ENCODE measurements at places on chromosomes 6 and 20.

GRCh38 chr20:19210391-19211155 is 1.9 kb upstream of the SLC24A3 start:
- DNase-seq, result no peak

- DNase-seq, result no peak
Measured at GRCh38 chr20:38453941-38454340, 18.7 kb upstream of the RALGAPB start.

GRCh38 chr6:69795469-69796072 is 1.2 kb downstream of the LMBRD1 start:
- DNase-seq, result no peak

GRCh38 chr6:3520281-3521230 is 63.7 kb upstream of the SLC22A23 start:
- no peak for DNase-seq

GRCh38 chr6:52375780-52376556 is 14.0 kb downstream of the PAQR8 start:
- DNase-seq, result no peak

DNA sequence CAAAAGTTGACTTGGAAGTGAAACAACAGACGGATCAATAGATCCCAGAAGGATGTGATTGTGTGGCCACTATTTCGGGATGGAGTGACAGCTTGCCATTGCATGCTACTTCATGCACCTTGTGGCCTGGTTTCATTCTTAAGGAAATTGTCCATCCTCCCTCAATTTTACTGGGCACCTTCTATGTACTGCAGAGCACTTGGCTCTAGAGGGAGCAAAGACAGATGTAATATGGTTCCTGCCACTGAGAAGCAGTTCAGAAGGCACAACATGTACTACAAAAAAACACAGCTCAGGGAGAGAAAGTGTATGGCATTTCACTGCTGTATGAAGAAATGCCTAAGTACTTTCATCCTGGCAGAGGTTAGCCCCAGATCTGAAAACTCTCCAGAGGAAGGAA is 91.9 kb downstream of the FOXA2 start:
- no peak for DNase-seq

GRCh38 chr20:39691151-39691862 is 729.2 kb downstream of the DHX35 start:
- DNase-seq, result no peak

DNA sequence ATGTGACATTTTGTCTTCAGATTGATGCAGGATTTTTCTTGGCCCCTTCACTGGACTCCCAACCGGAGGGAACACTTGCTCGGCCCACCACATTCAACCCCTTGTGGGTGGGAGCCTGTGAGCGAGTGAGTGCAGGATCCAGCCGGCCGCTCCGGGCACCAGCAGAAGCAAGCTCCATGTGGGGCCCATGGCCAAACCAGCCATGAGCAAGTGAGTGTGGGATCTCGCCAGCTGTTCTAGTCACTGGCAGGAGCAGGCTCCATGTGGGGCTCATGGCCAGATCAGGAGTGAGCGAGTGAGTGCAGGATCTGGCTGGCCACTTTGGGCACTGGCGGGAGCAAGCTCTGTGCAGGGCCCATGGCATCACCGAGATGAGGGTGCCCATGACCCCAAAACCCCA is 42.6 kb downstream of the OSTM1 start:
- DNase-seq, result no peak

DNA sequence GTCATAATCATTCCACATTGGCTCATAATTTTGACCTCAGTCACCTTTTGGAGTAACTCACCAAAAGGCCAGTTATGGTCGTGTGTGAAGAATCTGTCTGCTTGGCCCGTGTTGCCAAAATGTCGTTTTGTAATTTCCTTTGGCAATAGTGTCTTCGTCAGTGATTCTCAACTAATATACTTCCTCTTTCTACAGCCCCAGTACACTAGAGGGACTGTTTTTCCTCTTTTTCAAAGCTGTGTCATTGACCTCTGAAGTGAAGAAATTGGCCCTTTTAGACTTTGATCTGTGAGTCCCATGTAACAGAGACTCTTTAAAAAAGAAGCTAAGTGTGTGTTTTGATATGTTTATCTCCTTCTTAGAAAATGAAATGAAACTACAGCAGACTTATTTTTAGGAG is 5.2 kb downstream of the FOXO3 start:
- DNase-seq, result no peak

DNA sequence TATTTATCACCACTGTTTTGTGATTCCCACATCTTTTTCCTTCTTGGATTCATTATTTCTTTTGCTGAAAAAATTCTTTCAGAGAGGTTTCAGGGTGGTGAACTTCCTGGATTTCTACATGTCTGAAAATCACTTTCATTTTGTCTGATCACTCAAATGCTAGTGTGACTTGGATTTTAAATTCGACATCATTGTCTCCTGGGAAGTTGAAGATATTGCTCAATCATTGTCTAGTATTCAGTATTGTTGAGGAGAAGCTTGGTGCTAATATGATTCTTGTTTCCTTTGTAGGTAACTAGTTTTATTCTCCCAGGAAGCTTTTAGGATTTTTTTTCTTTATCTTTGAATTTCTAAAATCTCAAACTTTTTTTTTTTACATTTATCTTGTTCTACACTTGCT is 45.0 kb downstream of the DNAH8 start:
- DNase-seq, result no peak

GRCh38 chr20:50636601-50637540 is 54.5 kb downstream of the RIPOR3 start:
- DNase-seq, result no peak

- no peak for DNase-seq
Measured at GRCh38 chr6:137475103-137475502, 19.1 kb downstream of the OLIG3 start.

- DNase-seq, result no peak
Measured at GRCh38 chr6:135412761-135413160, 84.8 kb downstream of the AHI1 start.

GRCh38 chr6:129312880-129313279 is 397.1 kb downstream of the ARHGAP18 start:
- DNase-seq, result no peak

GRCh38 chr6:139752086-139752485 is 377.6 kb upstream of the CITED2 start:
- no peak for DNase-seq

- no peak for DNase-seq
Measured at GRCh38 chr6:157438611-157439111, 57.7 kb downstream of the ZDHHC14 start.

GRCh38 chr6:72740135-72740534 is 118.3 kb downstream of the KCNQ5 start:
- no peak for DNase-seq

GRCh38 chr20:50877232-50877743 is 53.9 kb downstream of the ADNP start:
- no peak for DNase-seq

GRCh38 chr6:88168362-88168761 is 2.2 kb upstream of the CNR1 start:
- DNase-seq, result no peak

GRCh38 chr6:112525749-112526148 is 178.6 kb downstream of the RFPL4B start:
- DNase-seq, result no peak

- no peak for DNase-seq
Measured at GRCh38 chr20:6838181-6838826, 70.8 kb downstream of the BMP2 start.

GRCh38 chr20:24503352-24503931 is 34.0 kb downstream of the SYNDIG1 start:
- DNase-seq, result no peak

DNA sequence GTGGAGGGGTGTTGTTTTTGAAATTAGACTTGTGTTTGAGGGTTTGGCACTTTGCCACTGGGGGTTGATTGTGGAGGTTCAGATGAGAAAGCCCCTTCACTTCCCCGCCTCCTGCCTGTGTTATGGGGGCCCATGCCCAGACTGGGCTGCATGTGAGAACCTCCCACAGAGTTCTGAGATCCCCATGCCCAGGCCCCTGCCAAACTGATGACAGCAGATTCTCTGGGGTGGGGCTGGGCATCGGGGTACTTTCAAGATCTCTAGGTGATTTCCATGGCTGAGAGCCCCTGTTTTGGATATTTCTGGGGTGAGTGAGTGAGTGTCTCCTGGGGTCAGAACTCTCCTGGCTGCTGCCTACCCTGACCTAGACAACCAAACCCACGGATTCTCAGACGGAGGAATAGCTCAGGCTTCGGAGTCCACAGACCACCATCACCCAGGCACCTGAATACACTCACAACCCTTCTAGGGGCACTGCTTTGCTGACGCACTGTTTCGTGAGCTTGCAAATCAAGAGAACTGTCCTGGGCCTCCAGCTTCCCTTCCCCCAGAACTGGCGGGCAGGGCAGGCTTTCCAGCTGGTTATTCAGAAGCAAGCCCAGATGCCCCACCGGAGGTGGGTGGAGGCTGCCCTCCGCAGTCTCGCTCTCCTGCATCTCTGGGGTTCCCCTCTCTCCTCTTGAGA is 6.3 kb downstream of the BCAS1 start:
- DNase-seq, result no peak

DNA sequence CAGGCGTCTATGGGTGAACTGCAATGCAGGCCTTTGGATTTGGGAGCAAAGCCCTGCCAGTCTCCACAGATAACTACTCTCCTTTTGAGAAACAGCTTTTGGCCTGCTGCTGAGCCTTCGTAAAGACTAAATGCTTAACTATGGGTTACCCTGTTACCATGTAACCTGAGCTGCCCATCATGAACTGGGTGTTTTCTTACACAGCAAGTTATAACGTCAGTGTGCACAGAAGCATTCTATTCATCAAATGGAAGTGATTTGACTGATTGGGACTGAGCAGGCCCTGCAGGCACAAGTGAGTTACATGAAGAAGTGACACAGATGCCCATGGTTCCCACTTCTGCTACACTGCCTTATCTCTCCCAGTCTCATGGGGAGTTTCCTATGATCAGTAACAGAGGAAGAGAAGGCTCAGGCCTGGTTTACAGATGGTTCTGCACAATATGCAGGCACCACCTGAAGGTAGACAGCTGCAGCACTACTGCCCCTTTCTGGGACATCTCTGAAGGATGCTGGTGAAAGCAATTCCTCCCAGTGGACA is 319.1 kb downstream of the CD83 start:
- no peak for DNase-seq

DNA sequence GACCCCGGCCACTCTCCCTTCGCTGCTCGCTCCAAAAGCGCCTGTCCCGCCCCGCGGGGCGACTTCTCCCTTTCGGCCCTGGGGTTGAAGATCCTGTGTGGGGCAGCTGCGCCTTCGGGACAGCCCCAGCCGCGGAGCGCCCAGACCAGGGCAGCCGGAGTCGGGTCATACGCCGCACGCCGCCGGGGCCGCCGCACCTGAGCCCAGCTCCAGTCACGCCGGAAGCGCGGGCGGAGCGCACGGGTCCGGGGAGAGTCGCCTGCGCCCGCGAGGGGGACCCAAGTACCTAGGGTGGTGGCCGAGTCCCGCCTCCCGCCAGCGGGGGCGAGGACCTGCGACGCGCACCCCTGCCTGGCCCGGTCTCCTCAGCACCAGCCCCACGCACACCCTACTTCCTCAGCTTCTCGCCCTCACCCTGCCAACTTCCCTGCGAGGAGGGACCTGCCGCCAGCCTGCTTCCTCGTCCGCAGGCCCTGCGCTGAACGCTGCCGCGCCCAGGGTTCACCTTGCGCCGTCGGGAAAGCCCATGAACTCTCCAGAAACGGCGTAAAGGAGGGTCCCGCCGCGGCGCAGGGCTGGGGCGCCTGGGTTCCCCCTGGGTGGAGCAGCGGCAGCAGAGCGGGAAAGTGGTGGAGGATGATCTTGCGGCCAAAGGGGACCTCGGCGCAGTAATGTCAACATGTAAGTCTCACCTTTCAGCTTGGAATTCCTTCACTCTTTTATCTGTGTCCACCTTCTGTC is at the start of gene ADGRG6:
Gene ADGRG6 (plus strand): TSS at position 357 of the 741 bp plus-strand sequence. CDS start 323 bp downstream, at position 680.
- DNase-seq, result no peak

DNA sequence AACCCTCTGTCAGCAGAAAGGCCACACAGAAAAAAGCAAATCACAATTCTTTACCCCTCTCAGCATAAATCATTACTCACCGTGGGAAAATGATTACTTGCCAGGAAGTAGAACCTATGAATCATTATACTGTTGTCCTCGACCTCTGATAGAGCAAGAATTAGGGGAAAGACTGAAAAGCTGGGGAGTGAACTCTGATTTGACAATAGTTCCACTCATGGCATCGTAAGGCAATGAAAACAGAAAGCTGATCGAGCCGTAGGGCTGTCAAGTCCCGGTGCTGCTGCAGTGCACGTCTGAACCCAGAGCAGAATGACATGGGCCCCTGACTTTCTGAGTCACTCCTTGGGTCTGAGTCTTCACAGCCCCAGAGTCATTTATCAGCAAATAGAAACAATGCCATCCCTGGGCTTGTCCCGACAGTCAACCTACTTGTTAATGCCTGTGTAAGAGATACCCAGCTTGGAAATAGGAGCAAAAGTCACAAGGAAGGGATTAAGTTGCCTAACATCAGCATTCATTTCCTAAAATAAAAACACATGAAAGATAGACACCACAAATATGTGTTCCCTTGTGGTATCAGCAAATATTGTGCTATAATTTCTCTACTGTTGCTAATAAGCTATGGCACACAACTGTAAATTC is 224.8 kb upstream of the MARCKS start:
- DNase-seq, result no peak

DNA sequence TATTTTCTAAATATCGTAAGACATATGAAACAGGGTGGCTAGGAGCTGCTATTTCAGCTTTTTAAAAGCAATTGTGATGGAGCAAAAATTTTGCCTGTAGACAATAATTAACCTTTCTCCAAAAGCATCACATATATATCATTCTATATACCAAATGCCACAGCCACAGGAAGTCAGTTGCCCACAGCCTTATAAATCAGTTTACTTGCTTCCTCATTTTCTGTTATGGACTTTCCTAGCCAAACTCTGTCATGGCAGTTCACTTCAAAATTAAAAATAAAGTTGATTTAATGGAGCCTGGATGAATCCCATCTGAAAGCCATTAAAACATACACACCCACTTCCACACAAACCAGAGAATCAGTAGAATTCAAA is 93.4 kb upstream of the NHSL1 start:
- no peak for DNase-seq

DNA sequence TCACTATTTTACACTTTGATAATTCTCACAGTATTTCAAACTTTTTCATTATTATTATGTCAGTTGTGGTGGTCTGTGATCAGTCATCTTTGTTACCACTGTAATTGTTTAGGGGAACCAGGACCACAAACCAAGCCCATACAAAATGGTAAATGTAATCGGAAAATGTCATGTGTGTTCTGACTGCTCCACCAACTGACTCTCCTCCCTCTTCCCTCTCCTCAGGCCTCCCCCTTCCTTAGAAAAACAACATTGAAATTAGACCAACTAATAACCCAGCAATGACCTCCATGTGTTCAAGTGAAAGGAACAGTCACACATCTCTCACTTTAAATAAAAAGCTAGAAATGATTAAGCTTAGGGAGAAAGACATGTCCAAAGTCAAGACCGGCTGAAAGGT is 63.8 kb downstream of the GMDS start:
- no peak for DNase-seq
